ENCODE measurements at places on chromosomes 6 and 20.
A peak's percentile ranks its signal among the peaks of the same experiment; 100 is the strongest.

DNA sequence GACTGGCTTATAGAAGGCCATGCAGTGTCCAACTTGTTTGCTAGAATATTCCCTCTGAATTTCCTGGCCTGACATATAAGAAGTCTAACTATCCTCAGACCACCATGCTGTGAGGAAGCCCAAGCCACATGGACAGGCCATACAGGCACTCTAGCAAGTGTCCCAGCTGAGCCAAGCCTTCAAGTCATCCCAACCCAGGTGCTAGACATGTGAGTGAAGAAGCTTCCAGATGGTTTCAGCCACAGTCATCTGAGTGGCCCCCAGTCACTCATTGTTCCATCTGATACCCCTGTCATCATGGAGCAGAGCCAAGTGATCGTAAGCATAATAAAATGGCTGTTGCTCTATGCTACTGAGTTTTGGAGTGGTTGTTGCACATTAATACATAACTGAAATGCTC is 46.0 kb upstream of the INSM1 start:
- no peak for DNase-seq

GRCh38 chr20:58017970-58018530 is 210.4 kb downstream of the ANKRD60 start:
- DNase-seq: no peak

DNA sequence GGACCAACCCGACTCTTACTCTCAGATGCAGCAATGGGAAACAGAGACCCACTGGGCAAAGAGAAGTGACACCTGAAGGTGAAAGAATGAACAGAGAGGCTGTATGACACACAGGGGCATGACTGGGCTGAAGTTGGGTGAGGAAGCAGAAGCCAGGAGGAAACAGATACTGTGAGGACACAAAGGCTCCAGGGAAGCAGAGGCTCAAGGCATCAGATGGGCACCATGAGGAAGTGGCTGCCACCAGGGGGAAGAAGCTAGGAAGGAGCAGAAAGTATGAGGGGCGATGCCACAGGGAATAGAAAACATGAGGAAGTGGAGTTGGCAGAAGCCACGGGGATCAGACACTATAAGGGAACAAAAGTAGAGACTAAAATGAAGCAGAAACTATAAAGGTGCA is 30.9 kb upstream of the OCSTAMP start:
- DNase-seq: no peak

- no peak for DNase-seq
Observed at GRCh38 chr6:88641178-88641903, 322.1 kb downstream of the RNGTT start.

DNA sequence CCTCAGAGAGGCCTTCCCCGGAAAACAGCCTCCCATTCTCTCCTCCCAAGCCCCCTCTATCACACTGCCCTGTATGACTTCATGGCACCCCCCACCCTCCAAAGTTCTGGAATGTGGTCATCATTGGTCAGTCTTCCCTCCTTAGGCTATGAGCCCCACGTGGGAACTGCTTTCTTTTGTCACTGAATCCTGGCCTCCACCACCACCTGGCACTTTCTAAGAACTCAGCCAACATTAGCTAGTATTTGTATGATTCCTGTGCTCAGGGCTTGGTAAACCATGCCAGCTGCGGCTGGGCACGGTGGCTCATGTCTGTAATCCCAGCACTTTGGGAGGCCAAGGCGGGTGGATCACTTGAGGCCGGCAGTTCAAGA is 8.4 kb upstream of the E2F1 start:
- no peak for DNase-seq

DNA sequence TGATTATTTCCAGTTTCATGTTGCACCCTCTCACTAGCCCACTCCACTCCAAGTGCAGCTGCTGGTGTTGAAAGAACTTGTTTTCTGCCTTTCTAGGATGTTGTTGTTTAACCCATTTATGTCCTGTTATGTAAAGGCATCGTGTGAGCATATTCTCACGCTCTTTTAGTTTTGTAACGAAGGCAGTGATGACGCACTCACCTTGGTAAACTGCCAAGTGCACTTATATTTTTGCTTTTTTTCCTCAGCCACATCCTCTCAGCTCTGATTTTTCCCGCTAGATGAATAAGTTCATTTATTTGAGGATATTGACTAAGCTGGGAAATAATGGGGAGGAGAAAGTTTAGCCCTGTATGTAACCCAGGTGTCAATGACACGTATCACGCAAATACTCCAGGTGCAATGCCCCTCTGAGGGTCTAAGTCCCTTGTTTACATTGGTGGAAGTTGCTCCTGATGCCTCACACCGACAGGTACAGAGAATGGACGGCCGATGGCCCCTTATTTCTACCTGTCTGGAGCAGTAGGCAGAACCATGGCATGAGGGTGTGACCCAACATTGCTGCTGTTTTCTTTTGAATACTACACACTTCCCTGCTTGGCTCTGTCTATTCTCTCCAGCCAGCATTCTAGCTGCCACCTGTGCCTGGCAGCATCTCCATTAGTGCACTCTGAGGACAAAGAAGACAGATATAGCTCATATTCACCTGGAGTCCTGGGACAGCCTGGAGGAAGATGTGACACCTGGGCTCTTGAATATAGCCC is 132.7 kb upstream of the SLC24A3 start:
- DNase-seq: no peak

GRCh38 chr6:161487694-161488093 is 213.8 kb upstream of the AGPAT4 start:
- DNase-seq: no peak

- no peak for DNase-seq
Observed at GRCh38 chr6:138031850-138032249, 75.4 kb downstream of the PERP start.

GRCh38 chr20:12956303-12956702 is 52.5 kb upstream of the SPTLC3 start:
- DNase-seq: no peak

GRCh38 chr20:38429301-38429700 is 5.8 kb downstream of the SNHG17 start:
- no peak for DNase-seq

DNA sequence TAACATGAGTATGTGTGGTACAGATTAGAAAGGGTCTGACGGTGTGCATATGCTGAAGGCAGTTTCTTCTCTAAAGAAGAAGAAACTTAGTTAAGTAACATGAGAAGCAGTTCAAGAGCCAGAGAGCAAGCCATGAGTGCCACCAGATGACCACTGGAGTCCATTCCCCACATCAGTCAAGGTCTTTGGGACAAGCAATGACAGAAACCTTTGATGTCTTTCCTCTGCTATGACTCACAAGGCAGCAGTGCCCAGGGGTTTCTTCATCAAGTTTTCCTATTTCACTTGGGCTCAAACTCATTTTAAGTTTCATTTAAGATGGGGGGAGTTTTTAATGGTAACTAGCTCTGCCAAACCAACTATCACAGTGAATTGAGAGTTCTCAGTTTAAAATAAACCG is 303.8 kb upstream of the TBX18 start:
- no peak for DNase-seq

DNA sequence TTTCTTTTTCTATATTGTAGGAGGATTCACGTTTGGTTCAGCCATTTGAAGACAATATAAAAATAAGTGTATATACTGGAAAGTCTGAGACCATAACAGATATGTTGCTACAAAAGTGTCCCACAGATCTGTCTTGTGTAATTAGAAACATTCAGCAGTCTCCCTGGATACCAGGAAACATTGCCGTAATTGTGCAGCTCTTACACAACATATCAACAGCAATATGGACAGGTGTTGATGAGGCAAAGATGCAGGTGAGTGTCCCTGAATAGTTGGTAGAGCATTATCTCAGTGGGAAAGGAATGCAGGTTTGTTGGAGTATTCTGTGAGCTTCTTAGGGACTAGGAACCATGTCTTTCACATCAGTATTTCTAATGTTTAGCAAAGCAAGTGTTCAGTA is 18.3 kb upstream of the ADGRF4 start:
- DNase-seq: no peak

DNA sequence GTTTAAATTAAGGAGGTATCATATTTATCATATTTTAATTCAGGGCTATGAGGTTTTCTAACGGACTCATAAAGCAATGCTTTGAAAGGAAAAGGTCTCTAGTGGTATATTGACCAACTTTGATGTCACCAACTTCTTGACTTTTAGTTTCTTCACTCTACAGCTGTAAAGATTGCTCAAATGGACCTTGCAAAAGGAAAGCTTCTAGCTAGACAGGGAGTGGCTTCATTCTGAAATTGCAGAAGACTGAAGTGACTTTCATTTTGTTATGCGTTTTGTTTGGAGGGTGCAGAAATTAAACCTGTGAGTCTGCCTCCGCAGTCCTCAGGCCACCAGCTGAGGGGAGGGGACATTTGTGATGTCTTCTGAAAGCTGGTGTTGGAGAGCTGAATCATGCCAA is 95.7 kb downstream of the SLC24A3 start:
- DNase-seq: no peak

DNA sequence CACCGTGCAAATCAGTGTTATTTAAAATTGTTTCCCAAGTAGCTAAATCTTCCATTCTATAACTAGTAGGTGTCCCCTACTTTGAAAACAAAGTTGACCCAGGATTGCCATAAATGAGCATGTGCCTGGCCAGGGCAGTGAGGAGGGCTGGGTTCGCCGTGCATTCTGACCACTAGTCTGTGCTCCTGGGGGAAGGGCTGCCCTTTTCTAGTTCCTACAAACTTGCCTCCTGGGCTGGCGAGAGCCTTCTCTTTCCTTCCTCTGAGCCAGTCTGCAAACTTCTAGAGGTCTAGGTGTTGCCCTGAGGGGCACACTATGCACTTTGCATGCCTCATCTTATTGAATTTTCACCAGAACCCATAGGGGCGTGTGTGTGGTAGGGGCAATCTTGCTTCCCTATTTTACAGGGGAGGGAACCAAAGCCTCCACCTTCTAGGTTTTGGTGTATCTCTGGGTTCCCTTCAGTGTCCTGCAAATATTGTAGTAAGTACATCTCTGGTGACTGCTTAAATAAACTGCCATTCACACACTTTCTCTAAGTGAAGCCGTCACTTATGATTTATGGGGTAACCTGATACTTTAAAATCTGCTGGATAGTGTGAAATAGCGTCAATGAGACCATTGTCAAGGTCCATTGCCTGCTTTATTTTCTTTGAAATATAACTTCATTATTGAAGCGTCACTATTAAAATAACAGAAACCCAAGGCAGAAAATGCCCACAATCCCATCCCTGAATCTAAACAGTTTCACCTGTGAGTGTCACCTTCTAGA is 42.2 kb downstream of the CDH26 start:
- DNase-seq: peak; percentile 15

DNA sequence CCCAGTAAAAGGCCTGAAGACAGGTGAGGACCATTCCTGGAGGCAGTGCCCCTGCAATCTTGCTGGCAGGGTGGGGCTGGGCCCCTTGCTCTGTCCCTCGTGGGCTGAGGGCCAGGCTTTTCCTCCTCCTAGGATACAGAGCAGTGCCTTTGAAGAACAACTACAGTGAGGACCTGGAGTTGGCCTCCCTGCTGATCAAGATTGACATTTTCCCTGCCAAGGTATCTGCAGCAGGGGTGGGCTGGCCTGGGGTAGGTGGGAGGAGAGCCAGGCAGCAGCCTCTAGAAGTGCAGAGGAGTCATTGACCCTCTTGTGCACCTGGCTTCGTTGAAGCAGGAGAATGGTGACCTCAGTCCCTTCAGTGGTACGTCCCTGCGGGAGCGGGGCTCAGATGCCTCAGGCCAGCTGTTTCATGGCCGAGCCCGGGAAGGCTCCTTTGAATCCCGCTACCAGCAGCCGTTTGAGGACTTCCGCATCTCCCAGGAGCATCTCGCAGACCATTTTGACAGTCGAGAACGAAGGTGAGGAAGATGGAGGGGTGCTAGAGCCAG is 36.5 kb downstream of the PLCG1 start:
- DNase-seq: no peak

DNA sequence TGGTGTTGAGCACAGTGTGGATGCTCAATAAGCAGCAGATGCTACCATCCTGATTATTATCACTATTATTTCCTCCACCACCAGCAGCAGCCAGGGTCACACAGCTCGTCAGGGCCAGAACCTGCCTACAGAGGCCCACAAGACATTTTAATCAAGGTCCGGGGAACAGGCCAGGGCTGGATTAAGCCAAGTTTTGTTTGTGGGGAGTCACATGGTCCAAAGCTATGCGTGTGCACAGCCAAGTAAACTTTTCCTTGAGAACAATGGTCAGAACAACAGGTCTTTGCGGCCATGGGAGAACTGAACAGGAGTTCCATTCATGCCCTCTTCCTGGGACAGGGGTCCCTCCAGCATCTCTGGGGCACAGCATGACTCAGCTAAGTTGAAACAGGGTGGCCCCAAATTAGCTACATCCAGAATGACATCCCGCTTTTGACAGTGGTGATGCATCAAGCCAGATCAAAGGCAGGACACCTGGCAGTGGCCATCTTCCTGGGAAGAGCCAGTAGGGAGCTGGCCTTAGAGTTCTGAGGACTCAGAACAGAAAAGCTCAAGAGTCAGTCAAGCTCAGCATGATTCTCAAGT is 11.7 kb downstream of the SNTA1 start:
- no peak for DNase-seq

GRCh38 chr20:64093013-64093503 is 8.9 kb upstream of the LKAAEAR1 start:
- no peak for DNase-seq

DNA sequence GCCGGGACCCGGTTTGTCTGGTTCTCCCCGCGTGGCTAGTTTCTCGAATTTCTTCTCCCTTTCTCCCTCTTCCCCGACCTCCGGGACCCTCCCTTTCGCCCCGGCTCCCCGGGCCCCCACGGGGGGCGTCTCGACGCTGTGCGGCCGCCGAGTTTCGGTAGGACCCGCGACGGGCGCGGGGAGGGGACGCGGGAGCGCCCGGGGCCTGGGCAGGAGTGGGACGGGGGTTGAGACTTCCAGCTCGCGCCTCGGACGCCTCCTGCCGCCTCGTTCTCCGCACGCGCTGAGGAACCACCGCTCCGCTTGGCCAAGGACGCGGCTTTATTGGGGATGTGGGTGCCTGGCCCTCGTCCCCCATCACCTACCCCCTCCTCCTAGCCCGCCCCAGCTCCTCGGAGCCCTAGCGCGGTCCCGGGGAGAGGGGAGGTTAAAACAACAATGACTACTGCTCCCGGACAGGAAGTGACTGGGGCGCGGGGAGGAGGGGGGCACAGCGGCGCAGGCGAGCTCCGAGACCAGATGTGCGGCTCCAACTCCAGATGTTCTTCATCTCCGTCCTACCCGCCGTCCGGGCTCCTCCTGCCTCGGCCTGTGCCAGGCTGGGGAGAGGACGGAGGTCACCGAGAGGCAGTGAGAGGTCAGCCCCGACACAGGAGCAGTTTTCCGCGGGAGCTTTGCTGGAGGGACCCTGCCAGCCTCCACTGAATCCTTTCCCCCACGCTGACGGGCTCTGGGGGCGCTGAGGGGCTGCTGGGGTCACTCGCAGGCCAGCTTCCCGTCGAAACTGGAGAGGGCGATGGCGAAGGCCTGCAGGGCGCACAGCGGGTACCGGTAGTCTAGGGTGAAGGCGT is 917 bp upstream of the TEAD3 start:
- peak; percentile 90 for DNase-seq

DNA sequence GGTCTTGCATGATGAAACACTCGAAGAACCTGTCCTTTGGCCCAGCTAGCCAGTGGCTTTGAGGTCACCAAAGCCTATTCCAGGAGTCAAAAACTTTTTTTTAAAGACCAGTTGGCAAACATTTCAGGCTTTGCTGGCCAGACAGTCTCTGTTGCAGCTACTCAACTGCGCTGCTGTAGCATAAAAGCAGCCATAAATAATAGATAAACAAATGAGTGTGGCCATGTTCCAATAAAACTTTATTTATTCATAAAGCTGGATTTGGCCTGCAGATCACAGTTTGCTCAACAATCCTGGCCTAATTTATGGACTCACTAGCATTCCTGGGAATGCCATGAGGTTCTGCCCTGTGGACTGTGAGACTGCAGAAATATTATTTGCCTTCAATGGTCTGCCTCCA is 68.8 kb upstream of the LTV1 start:
- no peak for DNase-seq
